ENCODE measurements at places on chromosomes 6 and 20.

GRCh38 chr6:142927271-142927580, 17.8 kb downstream of the HIVEP2 start:
- DNase-seq: no peak

DNA sequence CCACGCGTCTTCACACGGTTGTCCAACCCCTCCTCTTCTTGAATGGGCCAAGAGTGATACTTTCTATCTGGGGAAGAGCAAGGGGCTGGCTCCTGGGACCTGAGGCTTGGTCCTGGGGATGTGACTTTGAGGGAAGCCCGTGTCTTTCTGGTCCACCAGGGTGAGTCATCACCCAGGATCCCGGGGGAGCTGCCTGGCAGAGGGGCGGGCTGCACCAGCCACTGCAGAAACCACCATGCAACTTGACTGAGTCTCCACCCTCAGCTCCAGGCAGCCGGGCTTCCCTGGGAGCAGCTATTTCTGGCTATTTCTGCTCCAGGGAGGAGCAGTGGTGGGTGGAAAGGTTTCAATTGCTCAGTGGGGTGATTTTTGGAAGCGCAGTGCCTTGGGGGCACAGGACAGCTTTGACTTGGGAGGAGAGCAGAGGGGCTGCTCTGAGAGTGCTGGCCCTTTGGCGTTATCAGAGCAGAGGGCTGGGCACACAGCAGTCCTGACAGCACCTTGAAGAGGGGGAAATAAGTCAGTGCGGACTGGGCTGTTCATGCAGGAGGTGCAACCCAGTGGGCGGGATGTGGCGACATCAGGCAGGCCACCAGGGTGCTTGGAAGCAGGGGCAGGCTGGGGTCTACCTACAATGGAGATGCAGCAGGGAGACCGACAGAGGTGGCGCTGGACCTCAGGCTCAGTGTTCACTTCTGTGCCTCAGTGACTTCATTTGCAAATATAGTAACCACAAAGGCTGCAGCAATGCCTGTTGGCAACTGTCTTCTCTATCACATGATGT, 45.1 kb upstream of the FAM83D start:
- DNase-seq: no peak

DNA sequence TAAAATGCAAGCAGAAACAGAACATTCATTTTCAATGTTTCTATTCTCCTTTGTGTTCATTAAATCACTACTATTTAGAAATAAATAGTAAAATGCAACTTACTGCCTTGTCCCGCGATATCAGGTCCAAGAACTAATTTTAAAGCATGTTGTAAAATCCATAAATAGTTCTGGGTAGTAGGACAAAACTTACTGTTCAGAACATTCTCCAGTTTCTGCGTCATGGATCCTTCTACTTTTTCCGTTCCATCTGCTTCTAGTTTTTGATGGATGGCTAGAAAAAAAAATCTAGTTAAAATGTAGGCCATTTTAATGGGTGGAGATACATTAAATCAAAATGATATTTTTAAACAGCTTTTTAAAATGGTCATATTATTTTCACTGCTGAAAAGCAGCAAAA, 47.0 kb downstream of the HUS1B start:
- DNase-seq: no peak

GRCh38 chr20:23251779-23252178, 98.8 kb upstream of the NXT1 start:
- DNase-seq: no peak

DNA sequence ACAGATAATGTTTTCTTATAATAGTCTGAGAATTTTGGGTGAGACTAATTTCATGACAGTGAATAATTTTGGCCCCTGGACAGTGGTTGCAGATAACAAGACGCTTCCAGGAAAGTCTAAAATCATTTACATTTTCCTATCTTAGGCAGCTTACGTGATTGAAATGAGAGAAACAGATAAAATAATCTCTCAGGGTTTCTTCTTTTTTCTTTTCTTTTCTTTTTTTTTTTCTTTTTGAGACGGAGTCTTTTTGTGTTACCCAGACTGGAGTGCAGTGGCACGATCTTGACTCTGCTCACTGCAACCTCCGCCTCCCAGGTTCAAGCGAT, 4.2 kb upstream of the SERPINB1 start:
- no peak for DNase-seq

DNA sequence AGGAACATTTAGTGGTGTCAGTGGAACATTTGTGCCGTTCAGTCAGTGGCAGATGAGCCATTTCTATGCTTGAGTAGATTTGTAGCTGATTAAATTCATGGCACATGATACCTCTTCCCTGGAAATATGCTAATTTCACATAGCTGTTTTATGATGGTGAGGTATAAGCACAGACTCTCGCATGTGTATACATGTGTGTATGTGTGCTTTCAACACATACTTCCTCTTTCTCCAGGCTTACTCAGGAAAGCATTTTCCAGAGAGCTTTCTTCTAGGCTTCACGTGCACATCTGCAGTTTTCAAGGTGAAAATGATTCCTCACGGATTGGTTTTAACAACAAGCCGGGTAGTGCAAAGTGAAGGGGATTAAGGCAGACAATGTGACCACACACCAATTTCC, 396.5 kb downstream of the HDGFL1 start:
- no peak for DNase-seq

DNA sequence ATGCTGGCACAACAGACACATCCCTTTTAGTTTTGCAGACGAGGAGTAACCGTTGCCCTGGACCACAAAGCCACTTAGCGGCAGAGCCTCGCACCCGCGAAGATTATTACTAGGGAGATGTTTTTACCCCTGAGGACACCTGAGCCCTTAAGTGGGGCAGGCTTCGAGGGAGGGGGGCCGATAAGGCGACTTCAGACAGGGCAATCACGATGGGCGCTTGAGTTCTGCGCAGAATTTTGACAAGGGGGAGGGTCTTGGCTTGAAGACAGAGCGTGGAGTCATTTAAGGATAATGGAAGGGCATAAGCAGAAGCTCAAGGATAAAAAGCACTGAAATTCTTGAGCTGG, 650 bp upstream of the TTK start:
- no peak for DNase-seq

GRCh38 chr20:12528591-12529041, 480.2 kb upstream of the SPTLC3 start:
- DNase-seq: no peak

GRCh38 chr6:134161041-134161440, 108.6 kb upstream of the SLC2A12 start:
- DNase-seq: no peak

GRCh38 chr6:157322792-157323254, 496 bp downstream of the TMEM242 start:
- no peak for DNase-seq

GRCh38 chr6:113277111-113277510, 580.0 kb upstream of the MARCKS start:
- DNase-seq: no peak

GRCh38 chr20:37473249-37474000, 47.6 kb upstream of the NNAT start:
- no peak for DNase-seq
